ENCODE measurements at places on chromosomes 5 and 9.

DNA sequence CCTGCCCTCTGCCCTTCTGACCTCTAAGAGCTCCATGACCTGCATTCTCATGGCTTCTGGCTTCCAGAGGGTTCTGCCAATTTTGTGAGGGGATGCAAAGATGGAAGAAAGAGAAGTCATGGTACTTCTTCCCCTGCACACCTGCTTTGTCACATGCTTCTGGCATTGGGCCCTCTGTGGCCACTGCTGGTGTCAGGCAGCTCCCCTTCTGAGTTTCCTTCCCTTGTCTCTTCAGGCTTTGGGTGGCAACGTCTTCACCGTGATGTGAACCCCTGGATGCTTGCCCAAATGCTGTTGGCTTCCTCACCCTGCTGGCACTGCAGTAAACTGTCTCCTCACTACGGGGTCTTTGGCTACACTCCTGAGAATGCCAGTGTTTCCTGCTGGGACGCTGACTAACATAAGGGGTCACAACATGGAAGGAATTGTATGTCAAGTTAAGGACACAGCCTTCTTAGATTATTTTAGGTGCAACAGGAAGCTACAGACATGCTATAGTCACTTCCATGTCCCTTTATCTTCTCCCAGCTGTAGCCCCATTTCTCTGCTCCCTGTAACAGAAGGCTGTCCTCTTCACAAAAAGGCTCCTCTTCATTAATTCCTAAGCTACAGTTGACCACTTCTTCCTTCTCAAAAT, 8.9 kb upstream of the CLINT1 start:
- DNase-seq = no peak

DNA sequence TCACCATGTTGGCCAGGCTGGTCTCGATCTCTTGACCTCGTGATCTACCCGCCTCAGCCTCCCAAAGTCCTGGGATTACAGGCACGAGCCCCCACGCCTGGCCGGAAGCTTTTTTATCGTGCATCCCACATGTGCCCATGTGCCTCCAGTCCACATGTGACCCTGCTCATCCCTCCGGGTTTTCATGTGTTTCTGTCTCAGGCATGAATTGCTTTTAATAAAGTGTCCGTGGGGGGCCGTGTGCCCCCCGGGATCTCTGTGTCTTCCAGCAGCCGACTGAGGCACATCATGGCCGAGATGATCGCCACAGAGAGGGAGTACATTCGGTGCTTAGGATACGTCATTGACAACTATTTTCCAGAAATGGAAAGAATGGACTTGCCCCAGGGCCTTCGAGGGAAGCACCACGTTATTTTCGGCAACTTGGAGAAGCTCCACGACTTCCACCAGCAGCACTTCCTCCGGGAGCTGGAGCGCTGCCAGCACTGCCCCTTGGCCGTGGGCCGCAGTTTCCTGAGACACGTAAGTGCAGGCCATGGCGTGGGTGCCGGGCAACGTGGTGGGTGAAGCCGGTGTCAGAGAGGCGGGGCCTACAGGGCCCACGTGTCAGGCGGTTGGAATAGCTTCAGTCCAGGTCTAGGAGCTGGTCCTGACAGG, 22.1 kb upstream of the LRRC14B start:
- no peak for DNase-seq

- DNase-seq = no peak
Observed at GRCh38 chr5:114417519-114417918, 55.6 kb downstream of the KCNN2 start.

GRCh38 chr5:107135391-107135790, 535.3 kb downstream of the EFNA5 start:
- DNase-seq = no peak

DNA sequence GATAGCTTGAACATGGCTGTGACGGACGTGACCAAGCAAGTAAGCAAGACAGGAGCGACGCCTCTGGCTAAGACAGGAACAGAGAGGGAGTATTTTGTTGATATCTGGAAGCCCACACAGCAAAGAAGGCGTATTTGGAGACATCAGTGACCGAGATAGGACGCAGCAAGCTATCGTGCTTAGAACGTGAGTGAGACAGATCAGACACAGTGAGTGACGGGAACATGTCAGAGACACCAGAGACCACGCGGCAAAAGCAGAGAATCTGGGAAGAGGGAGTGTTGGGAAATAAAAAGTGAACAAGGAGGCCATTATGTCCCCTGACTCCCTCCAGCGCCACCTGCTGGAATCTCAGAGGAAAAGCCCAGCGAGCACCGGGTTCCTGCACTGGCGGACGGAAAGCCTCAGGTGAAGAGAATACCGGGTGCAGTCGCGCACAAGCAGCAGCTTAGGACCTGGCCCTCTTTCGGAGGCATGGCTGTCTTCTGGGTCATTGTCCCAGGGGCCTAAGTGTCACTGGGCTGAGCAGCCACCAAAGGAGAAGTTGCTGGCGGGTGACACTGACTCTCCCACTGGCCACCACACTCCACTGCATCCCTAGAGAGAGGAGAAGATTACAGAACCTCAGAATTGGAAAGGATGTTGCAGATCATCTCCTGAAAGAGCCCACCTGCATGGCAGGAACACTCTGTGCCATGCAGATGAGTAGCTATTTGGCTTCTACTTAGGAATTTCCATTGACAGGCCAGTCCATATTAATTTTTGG, 99.1 kb downstream of the FBXO38 start:
- peak; percentile 23 for DNase-seq

- no peak for DNase-seq
Observed at GRCh38 chr5:145887217-145887616, 14.4 kb upstream of the GRXCR2 start.

DNA sequence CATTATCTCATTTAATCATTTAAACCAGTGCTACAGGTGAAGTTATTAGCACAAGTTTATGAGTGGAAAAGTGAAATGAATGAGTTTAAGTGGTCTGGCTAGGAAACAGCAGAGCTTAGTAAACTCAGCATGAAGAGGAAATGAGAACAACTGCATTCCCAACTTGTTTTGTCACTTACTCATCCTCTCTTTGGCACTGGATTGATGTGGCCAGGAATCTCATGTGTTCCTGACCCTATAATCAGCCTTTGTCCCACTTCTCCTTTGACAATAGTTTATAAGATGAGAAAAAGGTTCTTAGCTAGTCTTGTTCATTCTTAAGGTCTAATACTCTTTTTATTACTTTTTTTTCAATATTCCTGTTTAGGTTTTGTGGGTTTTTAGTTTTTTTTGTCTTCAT, 559.2 kb upstream of the TLE4 start:
- DNase-seq = no peak

GRCh38 chr9:109961626-109962025, 181.6 kb downstream of the PALM2AKAP2 start:
- no peak for DNase-seq

GRCh38 chr5:170261528-170262043, 28.8 kb downstream of the C5orf58 start:
- no peak for DNase-seq

DNA sequence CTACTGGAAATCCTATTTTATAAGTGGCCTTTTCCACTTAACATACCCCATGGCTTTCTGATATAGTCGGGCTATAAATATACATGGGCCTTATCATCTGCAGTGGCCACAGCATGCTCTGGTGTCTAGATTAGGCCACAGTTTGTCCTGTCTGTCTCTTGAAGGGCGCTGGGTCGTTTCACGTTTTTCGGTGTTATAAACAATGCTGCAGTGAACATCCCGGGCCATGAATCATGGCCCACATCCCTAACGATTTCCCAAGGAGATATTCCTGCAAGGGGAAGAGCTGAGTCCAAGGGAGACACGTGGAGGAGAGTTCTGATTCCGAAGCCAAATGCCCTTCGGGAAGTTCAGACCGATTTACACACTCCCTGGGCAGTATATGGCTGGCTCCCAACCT, 8.4 kb downstream of the PLPP7 start:
- no peak for DNase-seq

DNA sequence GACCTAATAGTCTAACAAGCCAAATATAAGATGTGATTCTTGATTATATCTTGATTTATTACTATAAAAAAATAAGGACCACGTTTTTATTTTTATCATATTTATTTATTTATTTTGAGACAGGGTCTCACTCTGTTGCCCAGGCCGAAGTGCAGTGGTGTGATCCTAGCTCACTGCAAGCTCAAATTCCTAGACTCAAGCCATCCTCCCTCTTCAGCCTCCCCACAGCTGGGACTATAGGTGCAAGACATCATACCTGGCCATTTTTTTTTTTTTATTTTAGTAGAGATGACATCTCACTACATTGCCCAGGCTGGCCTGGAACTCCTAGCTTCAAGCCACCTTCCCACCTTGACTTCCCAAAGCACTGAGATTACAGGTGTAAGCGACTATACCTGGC, 61.0 kb upstream of the LARP1 start:
- DNase-seq = no peak

DNA sequence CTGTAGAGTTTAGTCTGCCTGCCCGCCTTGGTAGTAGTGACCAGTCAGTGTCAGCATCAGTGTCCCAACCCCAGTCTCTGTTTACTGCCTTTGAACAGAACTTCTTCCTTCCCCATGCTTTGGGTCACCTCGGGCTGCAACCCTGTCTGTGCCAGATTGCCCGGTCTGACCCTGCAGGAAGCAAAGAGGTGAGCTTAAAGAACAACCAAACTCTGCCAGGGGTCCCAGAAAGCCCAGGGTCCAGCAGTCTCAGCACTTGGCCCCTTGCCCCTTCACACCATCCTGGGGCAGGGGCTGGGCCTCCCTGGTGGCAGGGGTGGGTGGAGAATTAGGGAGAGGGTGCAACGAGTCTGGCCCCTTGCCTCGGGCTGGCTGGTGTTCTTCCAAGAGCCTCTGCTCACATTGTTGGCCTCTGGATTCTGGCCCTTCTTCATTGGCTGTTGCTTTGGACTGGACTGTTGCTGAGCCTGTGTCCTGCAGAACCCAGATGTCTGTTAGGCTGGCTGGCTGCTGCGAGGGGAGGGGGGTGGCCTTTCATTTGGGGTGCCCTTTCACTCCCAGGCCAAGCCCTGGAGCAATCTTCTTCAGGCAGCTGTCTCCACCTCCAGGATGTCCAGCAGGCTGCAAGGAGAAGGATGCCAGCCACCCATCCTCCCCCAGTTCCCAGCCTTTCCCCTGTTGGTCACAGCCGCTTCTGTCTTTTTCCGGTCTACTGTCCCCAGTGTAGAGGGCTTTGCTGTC, 51.2 kb downstream of the SAR1B start:
- no peak for DNase-seq

DNA sequence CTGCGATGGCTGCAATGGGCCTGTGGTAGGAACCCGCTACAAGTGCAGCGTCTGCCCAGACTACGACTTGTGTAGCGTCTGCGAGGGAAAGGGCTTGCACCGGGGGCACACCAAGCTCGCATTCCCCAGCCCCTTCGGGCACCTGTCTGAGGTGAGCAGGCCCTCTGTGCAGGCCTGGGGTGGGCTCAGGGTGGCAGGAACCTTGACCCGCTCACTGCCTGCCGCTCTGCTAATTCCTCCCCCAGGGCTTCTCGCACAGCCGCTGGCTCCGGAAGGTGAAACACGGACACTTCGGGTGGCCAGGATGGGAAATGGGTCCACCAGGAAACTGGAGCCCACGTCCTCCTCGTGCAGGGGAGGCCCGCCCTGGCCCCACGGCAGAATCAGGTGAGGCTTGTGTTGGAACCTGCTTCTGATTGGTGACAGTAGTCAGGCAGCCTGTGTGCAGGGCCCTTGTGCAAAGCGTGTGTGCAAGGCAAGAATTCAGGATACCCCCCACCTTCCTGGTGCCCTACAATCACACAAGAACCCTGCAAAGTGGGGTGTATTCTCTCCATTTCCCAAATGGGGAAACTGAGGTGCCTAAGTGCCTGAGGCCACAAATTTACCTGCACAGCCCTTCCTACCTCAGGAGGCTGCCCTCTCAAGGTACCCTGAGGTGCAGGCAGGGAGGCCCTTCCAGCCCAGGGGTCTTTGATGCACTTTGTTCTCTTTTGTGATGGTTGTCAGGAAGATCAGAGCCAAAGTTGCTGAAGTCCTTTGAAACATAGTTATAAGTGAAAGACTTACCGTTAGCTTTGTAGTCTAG, 3.4 kb downstream of the SQSTM1 start:
- no peak for DNase-seq

DNA sequence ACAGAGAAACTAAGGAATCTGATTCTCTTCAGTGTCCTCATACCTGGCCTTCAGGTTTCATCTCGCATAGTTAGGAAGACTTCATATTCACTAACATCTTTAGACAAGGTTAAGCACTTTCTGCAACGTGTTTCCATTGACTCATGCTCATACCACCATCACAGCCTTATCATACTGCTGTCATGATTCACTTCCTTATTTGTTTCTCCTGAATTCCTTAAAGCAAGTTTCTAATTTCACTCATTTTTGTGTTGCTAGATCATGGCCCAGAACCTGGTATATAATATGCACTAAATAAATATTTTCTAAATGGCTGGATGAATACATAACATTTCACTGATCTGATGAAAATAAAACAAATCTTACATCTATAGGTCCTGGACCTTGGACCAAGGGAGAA, 472.9 kb downstream of the PRELID2 start:
- DNase-seq = no peak

DNA sequence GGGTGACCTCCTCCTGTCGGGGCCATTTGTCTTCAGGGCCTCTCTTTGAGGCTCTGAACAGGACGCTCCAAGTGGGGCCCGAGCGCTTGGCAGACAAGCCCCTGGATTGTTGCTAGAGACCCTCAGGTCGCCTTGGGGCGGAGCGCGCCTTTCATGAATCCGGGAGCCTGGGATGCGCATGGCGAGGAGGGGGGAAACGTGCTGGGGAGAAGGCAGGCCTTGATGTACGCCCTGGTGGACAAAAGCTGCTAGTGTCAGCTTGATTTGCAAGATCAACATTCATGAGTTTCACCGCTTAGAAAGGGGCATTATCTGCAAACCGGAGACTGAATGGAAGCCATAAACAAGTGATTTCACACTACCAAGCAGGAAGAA, 226.3 kb downstream of the SMARCA2 start:
- DNase-seq = no peak

GRCh38 chr5:141603923-141604717, 14.7 kb downstream of the DIAPH1 start:
- DNase-seq = no peak

- DNase-seq = peak; percentile 14
Observed at GRCh38 chr9:72362680-72363139, 2.3 kb downstream of the ZFAND5 start.

GRCh38 chr9:99300603-99301002, 78.5 kb downstream of the SEC61B start:
- no peak for DNase-seq

DNA sequence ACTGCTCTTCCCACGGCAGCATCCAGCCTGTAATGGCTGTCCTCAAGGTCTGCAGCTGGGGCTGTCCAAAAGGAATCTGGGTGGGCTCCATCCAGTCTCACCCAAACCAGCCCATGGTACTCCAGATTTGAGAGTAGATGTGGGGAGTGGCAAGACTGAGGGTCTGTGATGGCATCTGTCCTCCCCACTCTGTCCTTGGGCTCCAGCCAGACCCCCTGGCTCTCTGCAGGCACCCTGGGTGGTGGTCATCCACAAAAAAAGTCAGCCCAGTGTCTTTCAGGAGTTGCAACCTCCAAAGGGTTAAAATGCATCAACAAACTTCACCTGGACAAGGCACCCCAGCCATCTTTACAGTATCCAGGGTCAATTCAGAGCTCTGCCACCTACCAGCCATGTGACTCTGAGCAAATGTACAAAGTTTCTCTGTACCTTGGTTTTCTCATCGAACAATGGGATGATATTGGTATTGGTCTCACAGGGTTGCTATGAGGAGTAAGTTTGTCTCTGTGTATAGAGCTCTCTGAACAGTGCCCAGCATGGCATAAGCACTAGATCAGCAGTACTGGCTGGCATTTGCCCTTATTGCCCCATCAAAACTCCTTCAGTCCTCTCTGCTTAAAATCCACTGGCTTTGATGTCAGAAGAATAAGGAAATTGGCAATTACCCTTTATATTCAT, 7.3 kb upstream of the S1PR3 start:
- DNase-seq = no peak

All from T-cell (primary cell).